ENCODE measurements at places on chromosomes 1 and 21.
A peak's percentile ranks its signal among the peaks of the same experiment; 100 is the strongest.

- DNase-seq = no peak
These were observed 36.2 kb upstream of the ZNF496 start for GRCh38 chr1:247367786-247368422.

- peak; percentile 65 for DNase-seq
These were observed 134.7 kb upstream of the VANGL1 start for GRCh38 chr1:115506924-115507589.

DNA sequence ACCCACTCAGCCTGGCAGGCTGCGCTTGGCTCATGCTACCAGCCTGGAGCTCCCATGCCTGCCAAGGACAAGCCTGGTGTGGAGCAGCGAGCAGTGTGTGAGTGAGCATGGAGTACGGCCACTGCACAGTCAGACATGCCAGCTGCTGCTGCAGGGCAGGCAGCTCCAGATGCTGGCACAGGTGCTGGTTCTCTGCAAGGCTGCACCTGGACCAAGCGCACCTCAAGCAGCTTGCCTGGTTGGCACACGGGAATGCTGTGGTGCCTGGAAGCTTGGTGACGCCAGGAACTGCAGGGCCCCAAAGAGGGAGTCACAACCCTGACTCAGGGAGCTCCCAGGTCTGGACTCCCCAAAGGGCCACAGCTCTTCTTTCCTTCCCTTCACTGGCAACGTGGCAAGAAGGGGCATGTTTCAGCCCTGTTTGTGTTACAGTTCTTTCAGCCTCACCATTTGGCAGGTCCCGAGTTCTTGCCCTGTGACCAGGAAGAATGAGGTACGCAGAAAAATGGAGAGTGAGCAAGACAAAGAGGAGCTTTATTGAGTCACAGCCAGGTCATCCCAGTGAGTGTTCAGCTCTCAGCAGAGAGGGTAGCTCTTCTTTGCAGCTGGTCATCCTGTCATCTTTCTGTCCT is 26.1 kb downstream of the ACOT7 start:
- no peak for DNase-seq

GRCh38 chr1:1540090-1540817 is at the start of gene TMEM240:
Gene TMEM240 (minus strand): TSS chr1:1540624. CDS start chr1:1540346, 278 bp downstream.
- DNase-seq = no peak

- DNase-seq = no peak
These were observed 230.7 kb upstream of the DUSP10 start for GRCh38 chr1:221972276-221973235.

GRCh38 chr1:88472298-88472697 is 211.8 kb upstream of the PKN2 start:
- no peak for DNase-seq

GRCh38 chr1:78831731-78832360 is 174.7 kb downstream of the ADGRL4 start:
- no peak for DNase-seq

All from D341Med (cell line).